Activated CD4-positive, alpha-beta T cell treated with anti-CD3 and anti-CD28 coated beads for 48 hours (primary cell): ENCODE measurements at places on chromosomes 13 and 19.

DNA sequence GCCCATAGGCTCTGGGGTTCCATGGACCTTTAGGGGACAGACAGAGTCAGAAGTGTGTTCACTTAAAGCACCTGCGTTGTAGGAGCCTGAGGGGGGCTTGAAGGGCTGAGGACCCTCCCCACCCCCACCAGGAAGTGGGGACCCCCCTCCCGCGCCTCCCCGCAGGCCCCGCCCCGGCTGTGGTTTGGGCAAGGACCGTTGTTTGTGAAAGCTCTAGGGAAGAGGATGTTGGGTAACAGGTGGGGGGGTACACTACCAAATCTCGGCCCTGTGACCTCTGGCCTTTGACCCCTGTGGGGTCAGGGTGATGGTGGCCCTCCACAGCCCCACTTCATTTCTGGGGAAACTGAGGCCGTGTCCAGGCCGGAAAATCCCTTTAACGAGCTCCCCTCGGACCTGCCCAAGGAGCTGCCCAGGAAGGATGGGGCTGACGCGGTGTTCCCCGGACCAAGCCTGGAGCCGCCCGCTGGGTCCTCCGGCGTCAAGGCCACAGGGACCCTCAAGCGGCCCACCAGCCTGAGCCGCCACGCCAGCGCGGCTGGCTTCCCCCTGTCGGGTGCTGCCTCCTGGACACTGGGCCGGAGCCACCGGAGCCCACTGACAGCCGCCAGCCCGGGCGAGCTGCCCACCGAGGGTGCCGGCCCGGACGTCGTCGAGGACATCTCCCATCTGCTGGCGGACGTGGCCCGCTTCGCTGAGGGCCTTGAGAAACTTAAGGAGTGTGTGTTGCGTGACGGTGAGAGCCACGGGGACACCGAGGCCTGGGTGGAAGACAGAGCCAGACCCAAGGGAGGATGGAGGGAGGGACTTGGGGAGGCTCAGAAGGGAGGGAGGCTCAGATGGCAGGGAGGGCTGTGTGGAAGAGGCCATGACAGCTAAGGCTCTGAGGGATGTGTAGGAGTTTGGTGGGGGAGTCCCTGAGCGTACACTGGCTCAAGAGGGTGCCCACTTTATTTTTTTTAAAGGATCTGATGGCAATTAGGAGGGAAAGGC lies 1.3 kb downstream of the ARHGAP45 start:
- peak; percentile 63 for DNase-seq

DNA sequence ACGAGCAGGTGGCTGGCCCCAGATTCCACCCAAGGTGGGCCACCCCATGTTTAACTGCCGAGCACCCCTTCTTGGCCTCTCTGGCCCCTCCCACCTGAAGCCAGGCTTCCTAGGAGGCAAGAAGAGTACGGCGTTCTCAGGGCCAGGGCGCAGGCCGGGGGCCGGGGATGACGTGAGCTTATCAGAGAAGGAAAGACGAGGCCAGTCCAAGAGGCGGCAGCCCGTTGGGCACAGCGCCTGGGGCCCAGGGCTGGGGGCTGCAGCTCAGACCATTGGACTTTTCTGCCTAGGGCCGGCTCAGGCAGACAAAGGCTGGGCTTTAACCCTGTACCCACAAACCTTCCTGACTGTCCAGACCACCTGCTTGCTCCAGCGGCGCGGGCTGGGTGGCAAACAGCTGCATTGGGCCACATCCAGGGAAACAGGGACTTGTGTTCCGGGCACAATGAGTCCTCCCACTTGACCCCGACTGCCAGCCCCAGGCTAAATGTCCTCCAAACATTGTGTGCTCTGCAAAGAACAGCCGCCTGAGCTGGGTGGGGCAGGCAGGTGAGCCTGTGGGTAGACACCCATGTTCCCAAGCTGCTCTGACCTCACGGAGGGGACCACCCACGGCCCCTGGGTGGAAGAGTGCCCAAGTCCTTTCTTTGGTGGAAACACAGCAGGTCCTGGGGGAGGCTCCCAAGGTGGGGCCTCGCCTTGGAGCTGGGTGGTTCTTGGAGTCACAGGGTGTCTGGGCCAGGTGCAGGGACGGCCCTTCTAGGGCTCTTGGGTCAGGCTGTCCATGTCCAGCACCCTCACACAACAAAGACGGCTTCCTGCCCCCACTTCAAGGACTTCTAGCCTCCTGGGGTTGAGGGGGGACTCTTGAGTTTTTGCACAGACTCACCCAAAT lies 21.9 kb downstream of the COMP start:
- DNase-seq, result no peak

DNA sequence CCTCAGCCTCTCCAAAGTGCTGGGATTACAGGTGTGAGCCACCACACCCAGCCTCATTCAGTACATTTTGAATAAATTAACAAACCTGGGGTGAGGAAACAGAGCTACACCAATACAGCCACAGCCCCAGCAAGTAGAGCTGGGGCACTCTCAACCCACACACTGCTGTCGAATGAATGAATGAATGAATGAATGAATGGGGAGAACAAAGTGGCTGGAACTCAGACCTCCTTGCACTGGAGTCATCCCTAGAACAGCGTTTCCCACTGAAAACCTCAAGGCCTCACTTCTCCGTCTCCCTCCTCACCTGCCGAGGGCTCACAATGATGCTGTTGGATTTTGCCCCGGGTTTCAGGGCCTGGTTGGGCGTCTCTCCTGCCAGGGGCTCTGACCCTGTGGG lies 2.8 kb downstream of the ERCC1 start:
- DNase-seq, result no peak

- no peak for DNase-seq
Observed at GRCh38 chr13:110390567-110390966, 83.5 kb downstream of the COL4A2 start.

DNA sequence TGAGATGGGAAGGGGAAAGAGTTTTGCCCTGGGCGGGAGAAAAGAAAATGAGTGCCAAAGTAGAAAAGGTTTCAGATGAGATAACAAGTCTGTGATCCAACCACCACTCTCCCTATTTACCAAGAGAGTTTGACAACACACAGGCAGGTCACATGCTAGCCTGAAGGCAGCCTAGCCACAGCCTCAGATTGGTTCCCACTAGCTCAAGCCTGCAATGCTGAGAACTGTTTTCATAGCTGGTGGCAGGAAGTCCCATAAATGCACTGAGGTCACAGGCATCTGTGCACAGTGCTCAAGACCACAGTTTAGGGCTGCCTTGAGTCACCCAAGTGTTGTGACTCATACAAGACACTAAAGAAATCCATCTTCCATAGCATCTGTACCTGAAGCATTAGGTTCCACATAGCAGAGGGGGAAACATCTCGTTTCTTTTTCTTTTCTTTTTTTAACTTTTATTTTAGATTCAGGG lies 18.5 kb upstream of the POP4 start:
- DNase-seq, result peak; percentile 79
